ENCODE measurements at places on chromosomes 1 and 21.

- DNase-seq = no peak
These were observed 11.5 kb downstream of the RIPK4 start for GRCh38 chr21:41755258-41755933.

- DNase-seq = no peak
These were observed 14.9 kb upstream of the LRRC3 start for GRCh38 chr21:44440241-44441040.

DNA sequence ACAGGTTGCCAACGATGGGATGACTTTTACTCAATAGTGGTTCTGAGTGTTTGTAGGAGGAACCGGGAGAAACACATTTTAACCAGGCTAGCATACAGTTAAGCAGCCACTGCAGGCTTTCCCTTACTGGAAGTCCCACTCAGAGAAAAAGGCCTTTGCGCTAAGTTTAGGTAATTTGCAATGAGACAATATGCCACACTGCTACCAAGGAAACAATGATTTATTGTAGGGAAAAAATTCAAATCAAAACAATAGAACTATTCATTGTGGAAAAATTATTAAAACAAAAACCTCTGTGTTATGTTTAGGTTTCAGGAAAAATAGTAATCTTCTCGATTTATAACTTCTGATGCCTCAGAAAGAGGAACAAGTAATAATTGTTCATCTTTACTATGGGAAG, 51.4 kb upstream of the CR2 start:
- no peak for DNase-seq

DNA sequence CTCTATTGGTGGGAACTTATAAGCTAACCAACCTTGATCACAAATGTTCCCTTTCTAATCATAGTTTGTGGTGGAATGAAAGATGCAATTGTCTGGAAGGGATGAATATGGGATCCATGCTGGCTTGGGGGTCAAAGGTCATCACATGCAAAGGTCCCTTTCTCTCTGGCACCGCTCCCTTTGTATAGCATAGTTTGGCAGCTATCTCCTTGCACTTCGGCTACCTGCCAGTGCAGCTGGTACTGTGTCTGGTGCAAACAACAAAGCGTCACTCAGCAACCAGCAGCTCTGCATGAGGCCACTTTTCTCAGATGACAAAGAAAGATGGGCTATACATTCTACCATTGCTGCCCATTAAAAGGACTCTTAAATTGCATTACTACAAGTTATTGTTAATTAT, 188.2 kb upstream of the NFIA start:
- no peak for DNase-seq

- no peak for DNase-seq
These were observed 113.2 kb downstream of the AK5 start for GRCh38 chr1:77395051-77395450.

DNA sequence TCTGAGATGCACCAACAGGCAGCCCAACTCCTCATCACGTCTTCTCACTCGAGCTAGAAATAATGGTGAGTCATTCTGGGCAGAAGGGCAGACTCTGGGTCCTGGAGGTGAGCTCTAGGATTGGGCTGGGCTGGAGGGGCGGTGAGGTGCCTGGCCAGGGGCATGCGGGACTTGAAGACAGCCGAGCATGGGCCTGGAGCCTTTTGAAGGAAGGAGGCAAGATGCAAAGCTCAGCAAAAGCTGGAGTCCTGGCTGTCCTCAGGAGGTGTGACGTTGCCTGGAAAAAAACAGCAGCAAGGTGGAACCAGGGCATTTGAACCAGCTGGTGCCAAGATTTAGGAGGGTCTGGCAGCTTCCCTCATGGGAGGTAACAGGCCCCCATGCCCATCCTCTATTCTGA, 712 bp downstream of the KCNA2 start:
- DNase-seq = no peak

GRCh38 chr1:162910161-162910560, 49.2 kb upstream of the CCDC190 start:
- DNase-seq = no peak

DNA sequence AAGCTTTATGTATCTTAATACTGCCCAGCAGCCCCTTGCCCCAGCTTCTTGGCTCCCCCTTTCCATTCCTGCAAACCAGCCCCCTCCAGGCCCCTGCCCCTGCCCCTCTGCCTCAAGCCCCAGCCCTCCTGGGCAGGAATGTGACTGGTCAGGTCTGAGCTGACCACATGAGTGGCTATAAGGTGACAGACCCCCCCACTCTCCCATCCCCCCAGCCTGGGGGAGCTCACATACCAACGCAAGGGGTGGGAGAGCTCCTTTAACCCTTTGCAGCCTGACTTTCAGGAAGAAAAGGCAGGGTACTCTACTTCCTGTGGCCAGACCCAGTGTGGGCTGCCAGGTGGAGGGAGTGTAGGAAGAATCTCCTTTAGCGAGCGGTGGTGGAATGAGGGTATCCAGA, 33.2 kb downstream of the AHDC1 start:
- DNase-seq = no peak

- peak; percentile 86 for DNase-seq
These were observed 255.9 kb downstream of the NFIA start for GRCh38 chr1:61337981-61338848.

GRCh38 chr1:239682046-239682445, 295.7 kb downstream of the CHRM3 start:
- no peak for DNase-seq

DNA sequence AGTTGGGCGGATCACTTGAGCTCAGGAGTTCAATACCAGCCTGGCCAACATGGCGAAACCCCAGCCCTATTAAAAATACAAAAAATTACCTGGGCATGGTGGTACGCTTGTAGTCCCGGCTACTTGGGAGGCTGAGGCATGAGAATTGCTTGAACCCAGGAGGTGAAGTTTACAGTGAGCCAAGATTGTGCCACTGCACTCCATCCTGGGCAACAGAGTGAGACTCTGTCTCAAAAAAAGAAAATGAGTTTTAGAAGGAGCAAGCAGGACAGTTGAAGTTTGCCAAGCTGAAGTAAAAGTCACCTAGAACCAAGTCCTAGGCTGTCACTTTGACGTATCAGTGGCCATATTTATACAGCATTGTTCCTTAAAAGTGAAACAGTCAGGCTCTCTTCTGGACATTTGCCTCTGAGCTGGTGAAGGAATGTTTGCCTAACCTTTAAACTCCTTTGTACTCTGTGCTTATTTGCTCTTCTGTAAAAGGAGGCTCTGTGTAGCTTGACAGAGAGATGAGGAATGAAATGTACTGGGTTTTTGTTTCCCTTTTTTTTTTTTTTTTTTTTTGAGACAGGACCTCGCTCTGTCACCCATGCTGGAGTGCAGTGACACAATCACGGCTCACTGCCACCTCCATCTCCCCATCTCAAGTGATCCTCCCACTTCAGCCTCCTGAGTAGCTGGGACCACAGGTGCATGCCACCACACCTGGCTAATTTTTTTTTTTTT, 2.8 kb downstream of the RAB4A start:
- no peak for DNase-seq

GRCh38 chr1:244674446-244674845, 21.5 kb downstream of the DESI2 start:
- peak; percentile 50 for DNase-seq

DNA sequence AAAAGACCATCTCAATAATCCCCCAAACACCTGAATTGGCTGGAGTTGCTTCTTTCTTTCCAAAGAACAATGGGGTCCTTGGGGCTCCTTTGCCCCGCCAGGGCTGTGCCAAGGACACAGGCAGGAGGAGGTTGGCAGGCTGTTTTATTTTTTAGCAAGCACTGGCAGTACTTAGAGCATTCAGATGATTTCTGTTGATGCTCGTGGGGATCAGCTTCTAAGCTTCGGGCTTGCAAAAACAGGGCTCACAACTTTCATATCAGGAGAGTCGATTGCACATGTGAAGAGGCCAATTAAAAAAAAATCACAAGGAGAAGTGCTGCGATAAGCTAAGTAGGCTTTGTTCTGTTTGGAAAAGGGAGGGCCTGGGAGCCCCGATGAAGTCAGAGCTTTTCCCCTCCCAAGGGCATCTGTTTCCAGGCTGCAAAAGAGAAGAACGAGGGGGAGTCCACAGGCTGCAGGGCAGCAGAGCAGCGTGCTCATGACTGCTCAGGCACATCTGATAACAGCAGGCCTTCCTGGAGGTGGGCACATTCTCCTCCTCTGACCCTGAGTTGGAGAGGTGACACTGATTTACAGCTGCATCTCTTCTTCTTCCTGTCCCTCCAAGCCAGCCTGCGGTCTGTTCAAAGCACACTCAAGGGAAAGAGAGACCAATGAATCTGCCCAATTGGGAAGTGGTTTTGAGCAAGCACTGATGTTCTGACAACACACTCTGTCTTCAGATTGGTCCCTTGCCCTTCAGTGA, 27.3 kb upstream of the BCAR3 start:
- DNase-seq = peak; percentile 33

DNA sequence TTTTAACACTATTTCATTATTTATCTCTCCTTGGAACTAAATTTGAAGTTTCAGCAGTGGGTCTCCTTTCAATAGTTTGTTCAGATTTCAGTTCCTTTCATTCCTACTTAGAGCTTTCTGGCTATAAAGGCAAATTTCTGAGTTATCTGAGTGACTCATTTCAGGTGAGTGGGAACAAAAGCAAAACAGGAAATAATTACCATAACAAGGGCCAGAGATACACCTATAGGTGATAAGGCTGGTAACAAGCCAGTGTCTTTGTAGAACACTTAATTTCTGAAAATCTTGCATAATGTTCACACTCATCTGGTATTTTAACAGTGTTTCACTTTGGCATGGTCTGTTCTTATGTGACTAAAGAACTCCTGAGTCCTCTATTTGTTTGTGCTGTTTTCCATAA, 64.5 kb upstream of the PRRC2C start:
- DNase-seq = no peak
